ENCODE measurements at places on chromosomes 2 and 18.

- no peak for DNase-seq
Measured at GRCh38 chr2:184597571-184597991, 748 bp upstream of the ZNF804A start.

- no peak for DNase-seq
Measured at GRCh38 chr2:112012556-112012955, 42.5 kb upstream of the TMEM87B start.

GRCh38 chr18:63159590-63159989 lies 160.0 kb downstream of the BCL2 start:
- no peak for DNase-seq

- DNase-seq, result peak; percentile 18
Measured at GRCh38 chr2:50956886-50957285, 75.0 kb downstream of the NRXN1 start.

- no peak for DNase-seq
Measured at GRCh38 chr2:112160283-112161250, 22.4 kb downstream of the FBLN7 start.

DNA sequence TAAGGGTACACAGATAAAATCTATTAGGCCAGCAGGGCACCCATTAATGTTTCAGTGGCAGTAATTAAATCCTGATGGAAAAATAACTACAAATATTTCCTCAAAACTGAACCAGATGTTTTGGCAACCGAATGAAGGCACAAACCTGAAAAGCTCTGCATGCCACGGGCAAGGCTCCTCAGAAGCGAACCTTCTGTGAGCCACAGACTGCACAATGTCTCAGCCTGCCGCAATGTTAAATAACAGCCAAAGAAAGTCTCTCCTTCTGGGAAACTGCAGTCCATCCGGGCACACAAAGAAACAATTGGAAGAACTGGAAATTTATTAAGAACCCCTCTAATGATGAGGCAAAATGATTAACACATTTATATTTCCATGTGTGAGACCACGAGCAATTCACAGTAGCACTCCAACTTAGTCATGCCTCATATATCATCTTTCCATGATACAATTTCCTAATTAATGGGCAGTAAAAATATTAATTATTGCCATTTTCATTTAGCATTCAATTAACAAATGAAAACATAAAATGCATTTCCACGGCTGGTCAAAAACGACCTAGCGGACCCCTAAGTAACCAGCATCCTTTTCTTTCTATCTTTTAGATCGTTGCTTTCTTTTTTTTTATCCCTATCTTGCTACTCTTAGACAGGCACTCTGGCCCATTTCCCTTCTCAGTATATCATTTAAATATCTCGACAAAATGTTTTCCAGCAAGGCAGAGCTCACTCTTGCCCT lies 237.5 kb downstream of the EPHA4 start:
- no peak for DNase-seq

DNA sequence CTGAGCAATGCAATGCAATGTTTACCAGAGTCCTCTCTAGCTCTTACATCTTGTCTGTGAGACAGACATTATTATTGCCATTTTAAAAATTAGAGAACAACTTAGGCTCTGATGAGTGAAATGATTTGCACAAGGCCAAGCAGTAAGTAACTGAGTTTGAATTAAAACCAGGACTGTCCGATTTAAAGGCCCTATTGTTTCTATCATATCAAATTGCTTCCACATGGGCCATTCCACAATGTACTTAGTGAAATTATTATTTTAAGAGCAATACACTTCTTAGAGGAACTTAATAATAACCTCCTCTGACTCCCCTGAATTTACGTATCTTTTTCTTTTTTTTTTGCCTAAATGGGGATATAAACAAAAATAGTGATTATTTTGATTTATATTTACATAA lies 64.6 kb downstream of the PLCL1 start:
- no peak for DNase-seq

DNA sequence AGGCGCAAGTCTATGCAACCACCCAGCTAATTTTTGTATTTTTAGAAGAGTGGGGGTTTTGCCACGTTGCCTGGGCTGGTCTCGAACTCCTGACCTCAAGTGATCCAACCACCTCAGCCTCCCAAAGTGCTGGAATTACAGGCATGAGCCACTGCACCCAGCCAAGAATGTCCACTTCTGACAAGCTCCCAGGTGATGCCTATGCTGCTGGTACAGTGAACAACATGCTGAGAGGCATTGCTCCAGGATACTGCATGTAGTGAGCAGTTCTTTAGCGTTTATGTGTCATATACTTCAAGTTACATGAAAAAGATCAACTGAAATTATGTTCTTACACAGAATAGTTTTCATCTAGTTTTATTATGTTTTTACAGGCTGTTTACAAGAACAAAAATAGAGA lies 17.2 kb upstream of the ELAC1 start:
- no peak for DNase-seq

GRCh38 chr18:39449566-39449965 lies 1884.0 kb upstream of the CELF4 start:
- DNase-seq, result no peak

- peak; percentile 86 for DNase-seq
Measured at GRCh38 chr2:174121175-174121574, 127.2 kb downstream of the OLA1 start.

GRCh38 chr18:2644535-2644934 lies 11.0 kb upstream of the SMCHD1 start:
- no peak for DNase-seq

GRCh38 chr18:53115876-53116585 lies 776.0 kb downstream of the DCC start:
- no peak for DNase-seq

GRCh38 chr18:51666763-51667191 lies 469.3 kb upstream of the MEX3C start:
- DNase-seq, result peak; percentile 12

GRCh38 chr2:68000170-68000825 lies 62.5 kb downstream of the C1D start:
- no peak for DNase-seq

All from PC-3 (cell line).